ENCODE measurements at places on chromosomes 5 and 9.

GRCh38 chr9:116064970-116065369, 88.6 kb upstream of the PAPPA start:
- DNase-seq, result no peak

- DNase-seq, result no peak
These were observed 78.2 kb upstream of the MAN2A1 start for GRCh38 chr5:109611505-109611904.

- no peak for DNase-seq
These were observed 18.7 kb upstream of the PIK3R1 start for GRCh38 chr5:68196876-68197275.

DNA sequence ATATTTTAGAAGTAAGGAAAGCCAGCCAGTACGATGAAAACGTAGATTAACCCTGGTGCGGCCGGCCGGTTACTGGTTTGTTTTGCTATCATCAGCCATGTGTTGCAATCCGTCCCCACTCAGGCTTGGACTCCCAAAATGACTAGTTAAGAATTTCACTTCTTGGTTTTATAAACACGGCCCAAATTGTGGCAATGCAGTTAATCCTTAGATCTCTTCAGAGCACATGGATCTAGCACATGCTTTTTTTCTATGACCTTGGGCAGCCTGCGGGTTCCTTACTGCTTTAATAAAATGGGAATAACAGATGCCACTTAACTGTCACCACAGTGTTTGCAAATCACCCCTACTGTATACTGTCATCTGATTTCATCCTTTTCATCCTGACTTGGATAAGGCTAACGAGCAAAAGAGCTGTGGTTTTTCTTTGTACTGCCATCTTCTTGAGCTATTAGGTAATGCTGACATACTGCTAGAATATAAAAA, 1.5 kb downstream of the NDFIP1 start:
- no peak for DNase-seq

DNA sequence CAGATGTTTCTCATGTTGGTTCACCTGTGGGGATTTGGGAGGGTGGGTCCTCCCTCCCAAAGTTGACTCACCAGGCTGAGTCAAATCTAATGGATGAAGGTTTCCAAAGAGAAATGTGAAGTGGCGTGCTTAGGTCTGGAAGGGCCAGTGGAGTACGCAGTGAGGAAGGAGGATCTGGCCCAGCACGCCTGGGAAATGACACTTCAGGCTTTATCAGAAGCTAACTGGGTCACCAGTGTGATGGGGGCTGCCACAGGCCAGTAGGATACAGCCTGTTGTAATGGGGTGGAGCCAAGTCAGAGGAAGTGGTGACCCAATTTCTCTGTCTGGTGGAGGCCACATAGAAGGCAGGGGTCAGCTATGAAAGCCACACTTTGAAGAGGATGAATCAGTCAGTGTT, 18.0 kb downstream of the POLR1E start:
- no peak for DNase-seq

DNA sequence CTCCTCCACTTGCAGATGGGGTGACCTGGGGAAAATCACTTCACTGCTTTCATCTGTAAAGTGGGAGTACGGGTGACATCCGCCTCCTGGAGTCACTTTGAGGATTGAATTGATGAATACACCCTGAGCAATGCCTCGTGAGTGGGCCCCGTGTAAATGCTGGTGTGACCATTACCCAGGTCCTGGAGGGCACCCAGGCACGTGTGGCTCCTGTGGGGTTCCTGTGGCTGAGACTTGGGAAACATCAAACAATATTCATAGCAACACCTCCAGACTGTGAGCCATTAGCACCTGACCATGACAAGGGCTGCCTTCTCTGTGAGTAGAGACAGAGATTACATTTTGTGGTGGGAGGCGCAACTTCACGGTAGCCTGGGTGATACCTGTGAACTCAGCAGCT, 11.4 kb downstream of the MRPL36 start:
- no peak for DNase-seq

GRCh38 chr5:138544181-138545134, 1.4 kb upstream of the ETF1 start:
- no peak for DNase-seq
